ENCODE measurements at places on chromosomes 2 and 18.
A peak's percentile ranks its signal among the peaks of the same experiment; 100 is the strongest.

GRCh38 chr18:70448588-70448987 lies 159.7 kb downstream of the SOCS6 start:
- DNase-seq = no peak

- no peak for DNase-seq
Measured at GRCh38 chr2:11212645-11213044, 57.4 kb downstream of the SLC66A3 start.

GRCh38 chr18:46859855-46860254 lies 57.5 kb downstream of the PIAS2 start:
- no peak for DNase-seq

- DNase-seq = no peak
Measured at GRCh38 chr2:215425021-215425782, 10.7 kb downstream of the FN1 start.

GRCh38 chr2:12619975-12620374 lies 96.8 kb upstream of the TRIB2 start:
- no peak for DNase-seq

DNA sequence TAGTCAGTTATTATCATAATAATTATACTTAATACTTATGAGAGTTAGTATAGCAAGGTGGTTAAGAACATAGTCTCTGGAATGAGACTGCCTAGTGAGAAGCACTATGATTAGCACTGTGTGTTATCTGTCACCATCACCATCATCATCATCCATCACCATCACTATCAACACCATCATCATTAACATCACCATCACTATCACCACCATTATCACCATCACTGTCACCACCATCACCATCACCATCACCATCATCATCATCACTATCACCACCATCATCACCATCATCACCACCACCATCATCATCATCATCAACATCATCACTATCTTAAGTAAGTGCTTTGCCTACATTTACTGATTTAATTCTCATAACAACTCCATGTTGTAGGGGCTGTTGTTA lies 39.6 kb downstream of the SRSF7 start:
- no peak for DNase-seq

- no peak for DNase-seq
Measured at GRCh38 chr18:55699233-55699765, 111.3 kb upstream of the TCF4 start.

DNA sequence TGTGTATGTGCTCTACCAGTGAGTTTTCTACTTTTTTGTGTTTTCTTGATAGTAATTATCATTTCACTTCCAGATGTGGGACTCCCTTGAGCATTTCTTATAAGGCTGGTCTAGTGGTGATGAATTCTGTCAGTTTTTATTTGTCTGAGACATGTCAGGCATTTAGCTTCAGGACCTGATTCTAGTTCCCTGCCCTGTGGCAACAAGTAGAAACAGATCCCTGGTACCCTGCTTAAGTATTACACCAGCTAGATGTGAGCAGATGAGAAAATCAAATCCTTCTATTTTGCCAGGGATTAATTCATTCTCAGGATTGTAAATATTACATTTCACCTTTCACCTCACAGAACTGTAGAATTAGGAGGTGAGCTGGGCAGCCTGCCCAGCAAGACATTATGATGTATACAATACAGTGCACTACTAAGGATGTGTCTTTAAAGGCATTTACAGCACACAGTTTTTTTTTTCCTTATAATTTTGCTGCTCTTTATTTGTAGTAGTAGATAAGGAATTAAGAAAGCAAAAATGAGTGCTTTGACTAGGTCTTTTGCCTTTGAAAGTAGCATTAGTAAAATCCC lies 35.1 kb downstream of the GALM start:
- peak; percentile 19 for DNase-seq

DNA sequence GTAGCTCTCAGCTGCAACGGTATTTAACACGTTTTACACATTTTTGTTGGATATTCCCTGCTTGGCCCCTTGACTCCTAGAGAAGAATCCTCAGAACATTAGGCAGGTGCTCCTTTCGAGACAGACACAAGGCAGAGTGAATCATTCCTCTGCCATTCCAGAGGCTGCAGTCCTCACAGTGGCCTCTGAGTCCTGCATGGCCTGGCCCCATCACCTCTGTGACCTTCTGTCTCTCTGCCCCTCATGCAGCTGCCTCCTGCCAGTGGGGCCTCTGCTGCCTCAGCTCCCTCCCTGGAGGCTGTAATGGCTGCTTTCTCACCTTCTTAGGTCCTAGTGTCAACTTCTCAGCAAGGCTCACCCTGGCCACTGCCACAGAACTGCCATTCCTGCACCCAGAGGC lies 101.3 kb downstream of the PTPRM start:
- DNase-seq = no peak

- DNase-seq = peak; percentile 1
Measured at GRCh38 chr2:235543128-235543750, 49.4 kb downstream of the AGAP1 start.

DNA sequence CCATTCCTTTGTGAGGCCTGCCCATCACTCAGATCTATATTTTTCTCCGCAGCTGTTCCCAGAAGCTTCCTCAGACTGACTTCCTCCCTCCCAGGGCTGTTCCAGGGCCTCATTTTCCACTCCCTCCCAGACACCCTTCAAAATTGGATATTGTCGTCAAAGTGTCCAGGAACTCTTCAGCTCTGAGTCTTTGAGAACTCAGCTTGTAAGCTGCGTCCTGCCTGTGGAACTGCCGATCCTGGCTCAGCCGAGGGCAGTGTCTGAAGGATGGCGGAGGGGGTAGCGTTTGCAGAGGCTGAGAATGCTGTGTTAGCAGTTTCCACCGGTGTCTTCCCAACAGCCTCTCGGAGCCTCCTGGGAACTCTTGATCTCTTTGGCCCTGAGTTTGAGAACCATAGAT lies 27.1 kb downstream of the NCK2 start:
- no peak for DNase-seq

DNA sequence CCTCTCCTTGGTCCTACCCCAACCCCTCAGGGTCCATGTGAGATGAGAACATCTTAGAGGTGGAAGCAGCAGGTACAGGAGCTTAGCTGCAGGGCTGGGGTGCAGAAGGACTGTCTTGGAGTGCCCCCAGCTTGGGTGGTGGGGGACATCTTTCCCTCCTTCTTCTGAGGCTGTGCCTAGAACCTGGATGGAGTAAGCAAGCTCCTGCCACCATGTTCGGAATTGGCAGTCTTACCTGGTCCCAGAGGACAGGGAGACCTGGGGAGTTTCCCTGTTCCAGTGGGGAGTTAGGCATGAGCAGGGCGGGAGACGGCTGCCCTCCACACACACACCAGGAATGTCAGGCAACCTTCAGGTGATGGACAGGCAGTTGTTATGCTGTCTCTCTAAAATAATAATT lies 131.0 kb upstream of the COPS8 start:
- DNase-seq = no peak

DNA sequence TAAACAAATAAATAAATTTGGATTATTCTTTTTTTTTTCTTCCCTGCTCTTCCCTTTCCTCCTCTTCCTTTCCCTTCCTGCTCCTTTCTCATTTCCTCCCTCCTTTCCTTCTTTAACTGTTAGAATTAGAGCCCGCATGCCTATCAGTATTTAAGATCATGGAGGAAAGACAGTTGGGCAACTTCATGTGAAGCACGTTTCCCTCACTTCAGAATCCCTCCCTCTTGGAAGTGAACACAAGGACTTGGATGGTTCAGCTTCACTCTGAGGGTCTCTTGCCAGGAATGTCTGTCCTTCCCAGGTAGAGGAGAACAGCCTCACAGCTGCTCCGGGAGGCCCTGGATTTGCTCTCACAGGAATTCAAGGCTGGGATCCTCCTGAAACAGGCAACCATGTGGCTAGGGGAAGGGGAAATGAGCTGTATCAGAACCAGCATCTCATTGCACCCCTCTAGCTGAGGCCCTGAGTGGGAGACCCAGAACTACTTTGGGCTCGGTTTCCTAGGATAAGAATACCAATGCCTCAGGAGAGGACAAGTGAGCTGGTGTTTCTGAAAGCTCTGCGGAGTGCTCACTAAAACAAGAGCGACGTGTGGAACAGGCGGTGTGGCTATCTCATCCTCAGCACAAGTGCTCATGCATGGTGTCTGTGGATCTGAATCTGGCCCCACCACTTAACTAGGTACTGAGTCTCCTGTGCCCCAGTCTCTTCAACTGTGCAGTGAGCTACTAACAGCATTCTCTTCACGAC lies 230.5 kb downstream of the MYCN start:
- DNase-seq = no peak

- no peak for DNase-seq
Measured at GRCh38 chr2:135963841-135964240, 21.6 kb downstream of the DARS1 start.

GRCh38 chr2:16154501-16155280 lies 214.3 kb downstream of the MYCN start:
- no peak for DNase-seq

GRCh38 chr2:31539505-31539904 lies 41.2 kb downstream of the SRD5A2 start:
- no peak for DNase-seq

DNA sequence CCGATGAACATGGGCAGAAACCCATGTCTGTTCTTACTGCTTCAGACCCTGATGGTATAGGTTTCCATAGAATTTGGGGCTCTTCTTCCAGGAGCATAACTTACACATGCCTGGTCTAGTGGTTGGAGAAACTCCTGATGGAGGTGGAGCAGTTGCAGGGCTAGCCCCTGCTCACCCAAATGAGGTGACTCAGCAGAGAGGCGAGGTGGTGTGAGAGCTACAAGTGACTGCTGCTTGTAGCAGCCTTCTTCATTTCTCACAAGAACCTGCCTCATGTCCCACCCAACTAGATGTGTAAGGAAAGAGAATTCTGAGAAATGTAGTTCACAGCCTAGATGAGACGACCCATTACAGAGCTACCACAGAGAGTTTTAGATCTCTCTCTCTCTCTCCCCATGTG lies 105.3 kb downstream of the ZNF407 start:
- DNase-seq = no peak

DNA sequence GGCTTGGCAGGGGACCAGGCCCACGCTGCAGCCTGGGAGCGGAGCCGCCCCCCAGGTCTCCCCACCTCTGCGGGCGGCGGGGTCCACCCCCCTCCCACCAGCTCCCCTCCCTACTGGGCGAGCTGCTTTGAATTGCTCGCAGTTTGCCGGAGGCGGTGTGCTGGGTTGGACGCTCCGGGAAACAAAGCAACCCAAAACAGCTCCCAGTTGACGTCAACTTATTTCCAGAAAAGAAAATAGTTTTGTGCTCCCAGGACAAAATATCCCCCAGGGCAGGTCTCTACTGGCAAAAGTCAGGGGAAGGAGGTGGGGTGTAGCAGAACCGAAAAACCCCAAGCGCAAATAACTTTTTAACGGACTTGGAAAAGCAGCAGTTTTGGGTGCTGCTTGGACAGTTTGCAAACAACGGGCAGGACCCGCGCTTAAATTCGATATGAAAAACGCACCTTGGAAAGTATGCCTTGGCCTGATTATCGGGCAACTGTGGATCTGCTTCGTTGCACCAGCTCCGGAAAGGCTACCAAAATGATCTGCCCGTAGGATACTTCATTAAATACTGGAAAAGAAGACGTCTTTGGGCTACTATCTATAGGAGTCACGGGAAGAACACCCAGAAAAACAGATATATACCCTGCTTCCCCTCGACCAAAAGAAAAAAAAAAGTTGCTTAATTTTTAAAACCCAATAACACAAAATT lies 2.8 kb upstream of the KCTD1 start:
- peak; percentile 54 for DNase-seq

- DNase-seq = peak; percentile 81
Measured at GRCh38 chr2:44949329-44950151, 8.0 kb downstream of the SIX3 start.

- DNase-seq = peak; percentile 13
Measured at GRCh38 chr18:26911840-26912239, 46.3 kb upstream of the AQP4 start.

DNA sequence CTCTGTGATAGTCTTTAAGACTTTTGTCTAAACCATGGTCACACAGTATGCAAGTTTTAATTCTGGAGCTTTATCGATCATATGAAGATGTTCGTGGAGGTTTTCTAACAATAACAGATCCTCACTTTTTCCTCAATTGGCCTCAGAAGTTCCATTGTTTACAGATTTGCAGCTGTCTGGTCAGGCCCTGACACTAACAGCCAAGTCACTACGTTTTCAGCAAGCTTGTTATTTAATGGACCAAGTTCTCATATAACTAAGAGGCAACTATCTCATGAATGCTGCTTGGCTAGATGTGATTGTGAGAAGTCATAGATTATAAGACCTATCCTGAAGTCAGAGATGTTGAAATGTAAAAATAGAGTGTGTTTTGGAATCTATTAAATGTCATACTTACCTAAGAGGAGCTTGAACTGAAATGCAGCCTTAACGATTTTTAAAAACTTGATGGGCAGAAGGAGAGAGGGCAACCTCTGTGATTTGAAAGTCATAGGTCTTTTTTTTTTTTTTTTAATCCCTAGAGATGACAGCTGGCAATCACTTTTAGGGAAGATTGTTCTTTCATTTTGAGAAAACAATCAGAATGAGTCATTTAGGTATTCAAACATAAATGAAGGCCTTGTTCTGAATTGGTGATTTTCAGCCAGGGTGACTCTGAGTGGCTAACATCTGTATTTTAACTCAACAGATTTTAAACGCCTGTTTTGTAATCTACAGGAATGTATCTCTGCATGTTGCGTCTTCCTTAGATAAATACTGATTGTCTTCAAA lies 48.4 kb upstream of the NEMP2 start:
- no peak for DNase-seq

DNA sequence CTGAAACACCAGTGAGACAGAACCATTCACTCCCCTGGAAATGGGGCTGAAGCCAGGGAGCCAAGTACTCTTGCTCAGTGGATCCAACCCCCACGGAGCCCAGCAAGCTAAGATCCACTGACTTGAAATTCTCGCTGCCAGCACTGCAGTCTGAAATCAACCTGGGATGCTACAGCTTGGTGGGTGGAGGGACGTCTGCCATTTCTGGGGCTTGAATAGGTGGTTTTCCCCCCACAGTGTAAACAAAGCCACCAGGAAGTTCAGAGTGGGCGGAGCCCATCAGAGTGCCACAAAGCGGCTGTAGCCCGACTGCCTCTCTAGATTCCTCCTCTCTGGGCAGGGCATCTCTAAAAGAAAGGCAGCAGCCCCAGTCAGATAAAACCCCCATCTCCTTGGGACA lies 292.8 kb downstream of the LNPK start:
- peak; percentile 15 for DNase-seq

GRCh38 chr2:235044501-235045271 lies 92.9 kb downstream of the SH3BP4 start:
- no peak for DNase-seq

GRCh38 chr18:46569211-46569610 lies 87.8 kb downstream of the LOXHD1 start:
- no peak for DNase-seq

DNA sequence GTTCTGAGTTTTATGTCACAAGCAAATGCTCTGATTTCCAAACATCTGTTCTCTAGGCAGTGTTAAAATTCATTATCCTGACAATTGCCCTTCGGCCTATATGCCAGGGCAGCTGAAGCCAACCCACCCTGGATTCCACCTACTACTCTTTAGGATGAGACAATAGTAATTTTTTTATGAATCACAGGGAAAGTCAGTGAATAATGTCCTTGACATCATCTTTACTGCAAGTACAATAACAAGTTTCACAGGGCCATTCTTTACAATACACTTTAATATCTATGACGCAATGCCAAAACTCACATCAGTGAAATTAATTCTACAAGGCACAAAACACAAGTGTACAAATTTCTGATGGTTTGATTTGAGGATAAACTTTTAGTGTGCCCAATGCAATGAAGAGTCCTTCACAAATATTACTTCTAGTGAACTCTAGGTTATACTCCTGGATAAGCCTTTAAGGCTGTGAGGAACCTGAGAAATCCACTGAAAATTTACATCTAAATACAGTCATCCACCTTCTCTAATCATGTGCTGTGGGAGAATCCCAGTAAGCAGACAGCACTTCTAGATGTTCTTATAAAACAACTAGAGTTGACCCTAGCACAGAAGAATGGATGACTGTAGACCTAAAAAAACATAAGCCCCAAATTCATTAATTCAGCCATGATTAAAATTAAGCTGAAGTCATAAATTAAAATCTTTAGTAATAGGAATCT lies 77.3 kb upstream of the CTLA4 start:
- DNase-seq = no peak

All from NCI-H69 (cell line).